ENCODE measurements at places on chromosomes 2 and 18. TPM values are rescaled to one million over a fixed set of nuclear protein-coding genes. Genes with fewer than 3 reads are reported as not detected.

DNA sequence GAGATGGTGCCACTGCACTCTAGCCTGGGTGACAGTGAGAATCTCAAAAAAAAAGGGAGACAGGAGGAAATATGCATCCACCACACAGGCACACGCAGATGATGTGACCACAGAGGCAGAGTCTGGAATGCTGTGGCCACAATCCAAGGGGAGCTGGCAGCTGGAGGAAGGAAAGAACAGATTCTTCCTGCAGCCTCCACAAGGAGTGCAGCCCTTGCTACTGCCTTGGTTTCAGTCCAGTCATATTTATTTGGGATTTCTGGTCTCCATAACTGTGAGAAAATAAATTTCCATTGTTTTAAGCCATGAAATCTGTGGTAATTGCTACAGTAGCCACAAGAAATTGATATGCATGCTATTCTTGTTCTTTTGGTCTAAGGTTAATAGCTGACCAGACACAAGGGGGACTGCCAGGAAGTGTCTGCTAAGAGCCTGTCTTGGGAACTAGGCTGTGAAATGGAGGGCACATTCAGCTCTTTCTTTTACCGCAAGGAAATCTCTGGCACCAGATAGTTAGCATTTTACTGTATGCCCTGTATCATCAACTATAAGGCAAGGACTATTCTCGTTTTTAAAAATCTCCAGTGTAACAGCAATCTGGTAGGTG lies 133.1 kb upstream of the SEC11C start:
- DNase-seq, result peak; percentile 5

- peak; percentile 88 for DNase-seq
Measured at GRCh38 chr18:939166-939565, 34.5 kb downstream of the ADCYAP1 start.

DNA sequence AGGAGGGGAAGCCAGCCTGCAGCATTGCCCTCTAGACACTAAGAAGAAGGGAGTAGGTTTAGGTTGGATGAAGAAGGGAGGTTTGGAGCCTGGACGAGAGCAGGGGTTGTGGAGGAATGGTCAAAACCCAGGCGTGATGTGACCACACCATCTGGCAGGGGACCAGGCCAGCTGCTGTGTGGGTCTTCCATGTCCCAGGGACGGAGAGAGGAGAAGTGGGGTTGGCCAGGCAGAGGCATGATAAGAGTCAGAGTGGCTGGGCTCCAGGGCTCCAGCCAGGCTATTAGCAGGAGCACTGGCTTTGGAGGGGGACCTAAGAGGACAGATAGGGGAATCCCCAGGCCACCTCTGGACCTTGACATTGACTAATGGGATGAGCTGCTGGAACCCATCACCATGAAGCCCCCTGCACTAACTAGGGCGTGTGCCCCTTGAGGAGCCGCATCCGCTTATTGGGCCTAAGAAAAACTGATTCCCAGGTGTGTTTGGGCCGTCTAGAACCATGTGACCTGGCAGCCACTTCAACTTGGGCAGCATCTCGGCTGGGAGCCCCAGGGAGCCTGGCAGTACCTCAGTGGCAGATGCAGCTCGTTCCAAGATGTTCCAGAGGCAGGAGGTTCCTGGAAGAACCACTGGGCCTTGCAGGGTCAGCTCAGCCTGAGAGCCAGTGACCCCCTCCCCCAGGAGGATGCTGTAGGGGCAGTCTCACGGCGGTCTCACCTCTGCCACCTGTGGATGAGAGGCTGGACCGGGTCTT lies 235.1 kb downstream of the AGAP1 start:
- DNase-seq, result no peak

The SP140 gene
- total RNA-seq, result 0.65 TPM

DNA sequence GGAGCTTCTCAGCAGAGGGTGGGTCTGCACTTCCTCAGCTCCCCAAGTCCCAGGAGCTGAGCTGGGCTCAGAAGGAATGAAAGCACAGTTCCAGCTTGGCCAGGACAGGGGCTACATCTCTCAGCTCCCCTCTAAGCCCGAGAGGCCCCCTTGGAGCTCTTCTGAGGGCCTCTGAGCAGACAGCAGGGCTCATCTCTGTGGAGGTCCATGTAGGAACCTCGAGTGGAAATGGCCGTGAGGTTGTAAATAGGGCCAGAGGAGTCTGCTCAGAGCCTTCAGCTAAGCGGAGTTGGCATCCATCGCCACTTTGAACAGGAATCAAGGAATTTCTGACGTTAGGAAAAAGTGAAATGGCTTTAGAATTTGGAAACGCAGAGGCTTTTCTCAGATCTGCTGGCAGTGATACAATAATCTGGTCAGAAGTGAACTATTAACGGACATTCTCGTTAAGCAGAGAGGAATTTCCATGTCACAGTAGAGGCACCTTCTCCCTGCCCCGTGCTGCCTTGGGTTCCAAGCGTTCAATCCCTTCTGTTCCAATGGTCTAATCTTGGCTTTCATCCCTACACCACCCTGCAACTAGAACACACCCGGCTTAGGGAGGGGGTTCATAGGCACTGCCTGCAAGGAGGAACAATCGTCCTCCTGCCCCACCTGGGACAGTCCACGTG lies 213.9 kb downstream of the NDUFA10 start:
- no peak for DNase-seq

- no peak for DNase-seq
Measured at GRCh38 chr18:6362559-6363129, 52.1 kb downstream of the L3MBTL4 start.

The PAX8 gene
- total RNA-seq, result 1.8 TPM

DNA sequence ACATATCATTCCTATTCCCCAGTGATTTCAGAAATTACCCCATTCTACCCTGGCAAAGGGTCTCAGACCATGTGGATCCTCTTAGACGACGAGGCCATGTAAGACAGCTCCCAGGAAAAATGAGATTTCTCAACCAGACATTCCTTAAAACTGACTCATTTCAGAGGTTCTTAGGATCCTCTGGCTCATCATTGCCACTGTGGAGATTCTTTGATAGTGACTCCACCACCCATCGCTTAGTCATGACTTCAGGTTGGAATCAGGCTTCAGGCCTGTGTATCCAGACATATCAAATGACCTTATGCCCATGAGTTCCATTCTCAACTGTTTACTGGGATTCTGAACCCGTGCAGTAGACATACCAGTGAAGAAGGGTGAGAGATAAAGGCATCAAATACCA lies 245.6 kb upstream of the TCF4 start:
- DNase-seq, result peak; percentile 94

DNA sequence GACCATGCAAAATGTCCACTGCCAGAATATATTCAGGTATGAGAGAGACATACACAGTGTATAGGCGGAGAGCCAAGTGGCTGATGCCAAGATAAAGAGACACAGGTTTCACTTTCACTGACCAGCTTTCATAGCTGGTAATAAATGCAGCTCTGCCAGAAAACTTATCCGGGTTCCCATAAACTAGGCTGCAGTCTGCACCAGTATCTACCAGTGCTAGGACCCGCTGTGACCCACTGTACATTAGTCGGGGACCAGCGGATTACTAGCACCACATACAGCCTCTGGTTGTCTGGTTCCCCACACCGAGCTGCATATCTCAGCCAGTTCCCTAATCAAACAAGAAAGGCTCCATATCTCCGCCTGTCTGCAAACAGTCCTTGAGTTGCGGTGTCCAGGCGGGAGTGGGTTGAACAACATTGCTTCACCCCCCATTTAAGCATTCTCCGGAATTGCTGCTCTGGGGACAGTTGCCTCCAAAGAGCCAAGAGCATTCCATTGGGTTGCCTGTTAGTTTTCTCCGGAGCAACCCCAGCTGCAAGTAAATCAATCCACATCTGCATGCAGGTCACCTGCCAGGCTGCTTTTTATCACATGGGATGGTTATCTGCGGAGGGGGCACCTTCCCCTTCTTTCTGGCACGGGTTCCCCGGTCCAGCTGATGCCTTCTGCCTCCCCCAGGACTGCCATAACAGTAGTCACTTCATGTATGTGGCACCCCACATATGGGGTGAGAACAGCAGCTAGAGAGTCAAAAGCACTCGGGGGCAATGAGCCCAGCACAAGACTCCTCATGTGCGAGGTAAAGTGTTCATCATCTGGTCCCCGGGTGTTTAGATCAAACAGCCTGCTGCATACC lies 18.0 kb upstream of the KLHL23 start:
- no peak for DNase-seq

- DNase-seq, result no peak
Measured at GRCh38 chr18:28504066-28504465, 327.1 kb upstream of the CDH2 start.

The FZD7 gene
- total RNA-seq, result 10.8 TPM

DNA sequence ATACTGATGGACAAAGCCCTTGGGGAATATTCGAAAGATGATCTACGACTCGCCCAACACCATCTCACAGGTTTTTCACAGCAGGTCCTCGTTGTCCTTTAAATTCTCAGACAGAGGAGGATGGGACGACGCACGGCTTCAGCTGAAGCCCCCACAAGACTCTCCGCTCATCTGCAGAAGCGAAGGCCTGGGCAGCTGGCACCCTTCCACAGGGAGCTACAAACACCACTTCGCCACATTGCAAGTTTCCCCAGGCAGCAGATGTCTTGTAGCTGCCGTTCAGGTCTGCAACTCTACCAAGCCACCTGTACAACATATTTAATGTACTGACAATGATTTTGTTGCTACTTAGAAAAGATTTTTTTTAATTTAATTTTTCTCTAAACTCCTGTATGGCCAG lies 642.9 kb downstream of the ZEB2 start:
- DNase-seq, result no peak

The UCN gene
- 4.1 TPM for total RNA-seq

GRCh38 chr2:54411801-54412354 lies 44.2 kb upstream of the SPTBN1 start:
- no peak for DNase-seq

The MDH1B gene
- 9.2 TPM for total RNA-seq

DNA sequence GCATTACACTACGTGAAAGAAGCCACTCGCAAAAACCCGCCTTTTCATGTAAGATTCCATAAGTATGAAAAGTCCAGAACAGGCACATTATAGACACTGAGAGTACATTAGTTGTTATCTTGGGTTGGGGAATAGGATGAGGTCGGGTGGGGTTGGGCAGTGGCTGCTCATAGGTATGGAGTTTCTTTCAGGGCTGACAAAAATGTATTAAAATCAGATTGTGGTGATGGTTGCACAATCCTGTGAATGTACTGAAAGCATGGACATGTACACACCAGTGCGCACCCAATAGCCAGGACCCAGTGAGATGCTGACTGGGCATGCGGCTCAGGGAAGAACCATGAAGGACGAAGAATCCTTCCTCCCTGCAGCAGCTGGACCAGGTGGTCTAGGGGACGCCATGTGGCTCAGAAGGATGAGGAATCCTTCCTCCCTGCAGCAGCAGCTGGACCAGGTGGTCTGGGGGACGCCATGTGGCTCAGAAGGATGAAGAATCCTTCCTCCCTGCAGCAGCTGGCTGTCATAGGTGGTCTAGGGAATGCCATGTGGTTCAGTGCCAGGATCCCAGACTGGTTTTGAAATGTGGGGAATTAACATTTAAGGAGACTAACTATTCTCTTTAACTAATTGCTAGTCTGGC lies 50.1 kb downstream of the MBP start:
- no peak for DNase-seq

DNA sequence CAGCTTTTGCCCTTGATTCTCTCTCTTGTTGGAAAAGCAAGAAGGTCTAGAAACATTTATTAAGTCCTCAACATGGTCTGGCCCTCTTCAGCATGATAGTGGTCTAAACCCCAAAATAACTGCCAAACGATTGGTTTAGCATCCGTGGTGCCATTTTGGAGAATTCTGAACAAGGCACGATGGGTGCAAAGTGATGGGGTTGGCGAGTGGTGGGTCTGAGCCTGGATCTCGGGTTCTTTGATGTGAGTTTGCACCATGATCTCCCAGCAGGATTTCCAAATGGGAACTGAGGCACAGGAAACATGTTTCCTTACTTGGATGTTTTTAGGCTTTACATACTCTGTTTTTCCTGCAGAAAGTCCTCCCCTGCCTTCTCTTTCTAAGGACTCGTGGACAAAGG lies 240.3 kb downstream of the MYCN start:
- DNase-seq, result no peak

DNA sequence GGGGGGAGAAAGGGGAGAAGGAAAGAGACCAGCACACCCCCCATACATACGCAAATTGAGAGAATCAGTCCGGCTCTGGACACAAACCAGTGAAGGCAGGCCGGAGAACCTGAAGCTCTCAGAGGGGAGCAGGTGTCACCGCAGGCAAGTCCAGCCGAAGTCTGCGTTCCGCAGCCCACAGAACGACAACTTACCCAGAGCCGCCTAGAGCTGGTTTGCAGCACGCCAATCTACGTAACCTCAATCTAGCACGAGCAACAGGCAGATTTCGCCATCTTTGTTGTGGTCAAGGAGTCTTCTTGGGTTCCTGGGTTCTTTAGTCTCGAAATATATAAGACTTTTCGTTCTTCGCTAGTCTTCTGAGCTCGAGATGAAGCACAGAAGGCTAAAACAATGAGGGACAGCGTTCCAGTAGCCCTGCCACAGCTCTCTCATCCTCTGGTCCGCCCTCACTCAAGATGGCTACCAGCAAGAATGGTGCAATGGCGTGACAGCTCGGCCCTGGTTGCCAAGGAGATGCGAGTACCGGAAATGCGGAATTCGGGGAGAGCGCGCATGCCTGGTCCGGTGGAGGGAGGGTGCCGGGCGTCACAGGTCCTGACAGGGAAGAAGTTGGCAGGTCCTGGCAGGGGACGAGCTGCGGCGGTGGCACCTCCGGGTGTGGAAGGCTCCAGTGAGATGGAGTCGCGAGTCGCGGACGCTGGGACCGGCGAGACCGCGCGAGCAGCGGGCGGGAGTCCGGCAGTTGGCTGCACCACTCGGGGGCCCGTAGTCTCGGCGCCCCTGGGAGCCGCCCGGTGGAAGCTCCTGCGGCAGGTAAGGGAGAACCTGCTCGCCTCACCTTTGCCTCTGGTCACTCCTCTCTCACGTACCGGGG lies at the start of the genes CAMKMT and PREPL:
Gene CAMKMT, plus strand, starts transcription at position 618 of the 877 bp plus-strand sequence.
Gene PREPL, minus strand, starts transcription at position 165 of the 877 bp plus-strand sequence. CDS start 15,152 bp downstream, outside the sequence.
- DNase-seq, result peak; percentile 94

The CCT7 gene
- total RNA-seq, result 695 TPM

GRCh38 chr2:6181525-6181924 lies 489.3 kb downstream of the SOX11 start:
- peak; percentile 81 for DNase-seq

The AMER3 gene
- total RNA-seq, result not detected

DNA sequence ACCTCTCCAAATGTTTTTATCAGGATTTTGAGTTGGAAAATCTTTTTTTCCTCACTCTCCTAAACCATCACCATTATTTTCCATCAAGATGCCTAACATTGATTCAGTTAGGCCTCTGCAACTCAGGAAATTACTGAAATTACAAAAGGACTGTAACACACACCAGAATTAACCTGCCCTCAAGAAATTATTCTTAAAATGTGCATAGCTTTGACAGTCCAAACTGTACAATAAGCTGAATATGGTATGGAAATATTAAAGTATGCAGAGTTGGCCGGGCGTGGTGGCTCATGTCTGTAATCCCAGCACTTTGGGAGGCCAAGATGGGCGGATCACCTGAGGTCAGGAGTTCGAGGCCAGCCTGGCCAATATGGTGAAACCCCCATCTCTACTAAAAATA lies 50.2 kb upstream of the PHLPP1 start:
- no peak for DNase-seq

Data from A172 (cell line).